ENCODE measurements at places on chromosomes 3 and 15. TPM values are rescaled to one million over a fixed set of nuclear protein-coding genes. Genes with fewer than 3 reads are reported as not detected.

Gene ADGRG7
- not detected for total RNA-seq

GRCh38 chr15:67873777-67874176 lies 33.9 kb upstream of the RNU6-1 start:
- peak; percentile 38 for DNase-seq

DNA sequence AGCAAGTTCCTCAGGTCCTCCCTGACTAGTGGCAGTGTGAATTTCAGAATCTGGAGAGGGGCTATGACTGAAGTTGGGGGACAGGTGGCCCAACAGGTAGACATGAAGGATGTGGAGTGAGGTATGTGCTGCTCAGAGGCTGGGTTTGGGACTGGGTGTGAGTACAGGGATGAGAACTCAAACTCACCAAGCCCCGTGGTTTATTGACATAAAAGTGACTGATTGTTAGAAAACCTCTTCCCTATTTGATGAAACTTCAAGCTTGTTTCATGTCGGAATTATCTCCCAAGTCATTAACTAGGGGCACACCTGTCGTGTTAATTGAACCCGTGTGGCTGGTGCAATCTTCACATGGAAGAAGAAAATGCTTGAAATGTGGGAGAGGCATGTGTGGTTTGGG lies 27.1 kb downstream of the FGD5 start:
- DNase-seq, result no peak

- DNase-seq, result peak; percentile 63
Observed at GRCh38 chr3:133937756-133938601, 42.3 kb upstream of the RAB6B start.

- DNase-seq, result no peak
Observed at GRCh38 chr15:59642351-59642750, 15.0 kb downstream of the GTF2A2 start.

- no peak for DNase-seq
Observed at GRCh38 chr15:43550527-43551363, 33.3 kb downstream of the MAP1A start.
